Ammon's horn (tissue), 1 donor: ENCODE measurements at places on chromosomes 1 and 21.

DNA sequence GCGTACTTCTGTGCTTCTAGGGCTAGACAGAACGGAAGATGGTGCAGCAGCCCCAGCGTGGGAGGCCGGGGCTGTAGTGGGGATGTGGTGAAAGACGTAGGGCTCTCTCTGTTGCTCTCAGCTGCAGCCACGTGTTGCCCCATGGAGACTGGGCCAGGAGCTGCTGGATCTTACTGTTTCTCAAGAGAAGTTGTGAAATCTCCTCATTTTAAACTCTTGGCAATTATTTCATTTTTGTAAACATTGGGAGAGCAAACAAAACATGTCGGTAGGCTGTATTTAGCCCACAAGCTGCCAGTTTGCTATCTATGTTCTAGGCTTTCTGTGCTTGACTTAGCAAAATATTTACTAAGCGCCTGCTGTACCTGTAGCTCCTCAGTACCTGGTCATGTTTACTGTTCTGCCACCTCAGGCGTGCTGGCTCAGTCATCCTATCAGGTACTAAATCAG, 15.9 kb upstream of the ELOA start:
- DNase-seq: peak; percentile 72

GRCh38 chr1:72891976-72892375, 609.6 kb upstream of the NEGR1 start:
- no peak for DNase-seq

GRCh38 chr1:147494998-147495580, 46.2 kb upstream of the BCL9 start:
- peak; percentile 90 for DNase-seq

GRCh38 chr1:68132426-68133130, 82.2 kb upstream of the DIRAS3 start:
- no peak for DNase-seq

DNA sequence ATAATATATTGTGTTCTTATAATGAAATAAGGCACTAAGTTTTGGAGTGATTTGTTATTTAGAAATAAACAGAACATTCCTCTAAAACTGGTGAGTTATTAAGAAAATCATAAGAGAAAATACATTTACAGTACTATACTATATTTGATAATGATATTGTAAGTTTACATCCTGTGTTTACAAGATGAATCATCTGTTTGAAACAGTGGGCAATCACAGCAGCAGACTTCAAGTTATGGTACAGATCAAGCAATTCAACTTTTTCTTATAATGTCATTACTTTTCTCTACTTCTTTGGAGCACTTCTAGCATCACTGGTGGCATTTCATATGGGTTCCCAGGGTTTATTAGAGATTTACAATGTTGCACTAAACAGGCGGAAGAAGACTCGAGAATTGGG, 86.5 kb upstream of the BRINP3 start:
- DNase-seq: no peak

DNA sequence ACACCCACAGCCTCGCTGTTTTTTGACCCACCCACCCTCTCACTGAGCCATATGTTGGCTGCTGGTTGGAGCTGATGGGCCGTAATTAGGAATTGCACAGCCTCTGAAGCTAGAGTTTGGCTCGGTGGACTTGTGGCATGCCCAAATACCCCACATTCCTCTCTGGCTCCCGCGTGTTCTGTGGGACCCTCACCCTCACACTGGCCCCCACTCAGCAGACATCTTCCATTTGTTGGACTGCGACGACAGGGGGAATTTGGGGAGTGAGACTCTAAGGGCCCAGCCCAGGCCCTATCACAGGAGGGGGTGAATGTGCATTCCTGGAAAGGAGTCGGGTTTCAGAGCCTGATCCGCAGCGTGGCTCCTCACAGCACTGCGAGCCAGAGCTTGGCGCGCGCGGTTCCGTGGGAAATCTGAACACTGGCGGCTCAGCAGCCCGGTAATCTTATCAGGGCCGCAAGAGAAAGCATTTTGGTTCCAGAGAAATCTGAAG, 5.2 kb downstream of the RCSD1 start:
- DNase-seq: peak; percentile 39

- DNase-seq: peak; percentile 85
Observed at GRCh38 chr21:42145569-42146272, 73.2 kb upstream of the ABCG1 start.

GRCh38 chr1:16173447-16174260, 17.8 kb upstream of the EPHA2 start:
- DNase-seq: no peak

DNA sequence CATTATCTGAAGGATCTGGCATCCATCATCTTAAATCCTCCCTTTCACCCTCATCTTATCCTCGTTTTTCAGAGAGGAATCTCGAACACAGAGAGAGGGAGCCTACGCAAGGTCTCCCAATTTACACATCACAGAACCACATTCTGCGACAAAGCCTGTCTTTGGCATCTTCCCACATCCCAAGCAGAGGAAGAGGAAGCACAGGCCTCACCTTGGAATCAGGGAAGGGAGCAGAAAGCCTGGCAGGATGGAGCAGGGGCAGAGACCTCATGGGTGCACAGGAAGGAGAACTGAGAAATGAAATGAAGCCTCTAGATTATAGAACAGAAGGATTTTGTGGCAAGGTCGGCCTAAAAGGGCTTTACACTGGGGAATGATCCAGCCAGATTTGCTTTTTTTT, 5.8 kb downstream of the ABCB10 start:
- DNase-seq: no peak

GRCh38 chr1:232456714-232457113, 173.2 kb downstream of the SIPA1L2 start:
- no peak for DNase-seq

DNA sequence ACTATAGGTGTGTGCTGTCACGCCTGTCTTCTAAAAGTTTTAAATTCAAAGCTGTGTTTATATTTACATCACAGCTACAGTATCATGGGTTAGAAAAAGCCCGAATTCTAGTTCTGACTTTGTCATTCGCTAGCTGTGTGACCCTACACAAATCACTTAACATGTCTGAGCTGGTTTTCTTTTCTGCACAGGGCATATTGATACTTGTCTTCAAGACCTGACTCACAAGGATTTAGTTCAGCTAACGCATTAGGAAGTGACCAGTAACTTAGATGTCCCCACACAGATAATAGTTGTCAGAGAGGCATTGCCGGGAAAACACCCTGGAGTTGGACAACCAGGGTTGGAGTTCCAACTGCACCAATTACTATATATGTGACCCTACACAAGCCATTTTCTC, 25.9 kb downstream of the GIPC2 start:
- DNase-seq: no peak

- no peak for DNase-seq
Observed at GRCh38 chr1:56002231-56002630, 577.1 kb downstream of the PLPP3 start.

GRCh38 chr1:215992620-215993019, 425.5 kb downstream of the KCTD3 start:
- DNase-seq: peak; percentile 41

DNA sequence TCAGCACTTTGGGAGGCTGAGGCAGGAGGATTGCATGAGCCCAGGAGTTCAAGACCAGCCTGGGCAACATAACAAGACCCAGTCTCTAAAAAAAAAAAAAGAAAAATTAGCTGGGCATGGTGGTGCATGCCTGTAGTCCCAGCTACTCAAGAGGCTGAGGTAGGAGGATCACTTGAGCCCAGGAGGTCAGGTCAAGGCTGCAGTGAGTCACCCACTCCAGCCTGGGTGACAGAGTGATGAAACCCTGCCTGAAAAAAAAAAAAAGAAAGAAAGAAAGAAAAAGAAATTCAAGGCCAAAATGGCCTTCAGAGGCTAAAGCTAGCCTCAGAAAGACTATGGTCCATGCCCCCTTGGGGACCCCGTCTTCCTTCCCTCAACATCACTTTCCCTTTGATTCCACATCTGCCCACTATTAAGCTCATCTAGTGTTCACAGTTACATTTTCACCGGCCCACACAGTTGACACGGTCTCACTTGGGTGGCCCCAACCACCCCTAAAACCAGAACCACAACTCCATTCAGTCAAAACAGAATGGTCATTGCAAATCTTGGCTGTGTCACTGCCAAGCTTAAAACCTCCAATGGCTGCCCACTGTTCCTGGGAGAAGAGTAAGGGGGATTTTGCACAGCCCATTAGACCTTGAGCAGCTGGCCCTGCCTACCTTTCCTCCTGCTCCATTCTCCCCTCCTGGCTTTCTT, 2.1 kb upstream of the CAPN8 start:
- no peak for DNase-seq

- DNase-seq: no peak
Observed at GRCh38 chr1:99239690-99240089, 24.6 kb upstream of the PLPPR4 start.

DNA sequence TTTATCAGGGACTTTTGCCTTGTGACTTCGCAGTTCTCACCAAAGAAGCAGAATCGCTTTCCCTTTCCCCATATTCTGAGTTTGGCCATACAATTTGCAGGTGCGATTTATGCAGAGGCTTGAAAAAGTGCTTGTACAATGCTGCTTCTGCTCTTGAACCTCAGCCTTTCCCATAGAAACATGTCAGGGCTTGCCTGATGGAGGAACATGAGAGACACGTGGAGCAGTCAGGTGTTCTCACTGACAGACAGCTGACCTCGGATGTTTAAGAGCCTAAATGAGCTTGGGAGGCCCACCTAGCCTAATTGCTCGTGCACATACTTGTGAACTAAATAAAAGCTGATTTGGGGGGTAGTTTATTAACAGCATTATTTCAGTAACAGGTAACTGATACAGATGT, 290.0 kb downstream of the S1PR1 start:
- no peak for DNase-seq

- DNase-seq: no peak
Observed at GRCh38 chr1:34125721-34126380, 39.2 kb downstream of the CSMD2 start.

- no peak for DNase-seq
Observed at GRCh38 chr1:199945591-199945990, 81.9 kb upstream of the NR5A2 start.

GRCh38 chr1:111412839-111413238, 14.7 kb downstream of the OVGP1 start:
- no peak for DNase-seq

GRCh38 chr21:30044447-30045064, 104.8 kb upstream of the GRIK1 start:
- peak; percentile 4 for DNase-seq

DNA sequence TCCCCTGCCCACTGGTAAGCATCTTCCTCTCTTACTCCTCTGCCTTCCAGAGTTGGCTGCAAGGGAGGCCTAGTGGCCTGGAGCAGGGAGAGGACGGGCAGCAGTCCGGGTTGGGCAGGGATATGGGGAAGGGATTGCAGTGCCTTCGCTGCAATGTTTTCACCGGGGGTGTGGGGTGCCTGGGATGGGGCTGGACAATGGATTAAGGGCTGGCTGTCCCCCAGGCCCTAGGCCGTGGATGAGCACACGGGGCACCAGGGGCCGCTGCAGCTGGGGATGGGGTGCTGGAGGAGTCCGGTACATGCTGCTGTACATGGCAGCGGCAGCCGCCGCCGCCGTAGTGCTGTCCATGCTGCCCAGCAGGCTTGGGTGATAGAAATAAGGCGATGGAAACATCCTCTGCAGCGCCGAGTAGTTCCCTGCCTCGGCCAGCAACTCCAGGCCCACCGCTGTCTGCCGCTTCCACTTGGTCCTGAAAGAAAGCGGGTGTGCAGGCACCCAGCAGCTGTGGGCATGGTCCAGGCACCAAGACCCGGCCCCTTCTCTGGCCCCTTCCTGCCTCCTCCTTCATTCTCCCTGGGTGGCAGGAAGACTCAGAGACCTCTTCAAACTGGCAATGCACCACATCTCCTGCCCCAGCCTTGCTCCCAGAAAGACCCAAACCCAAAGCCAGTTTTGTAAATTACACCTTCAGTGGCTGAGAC, 4.8 kb downstream of the BARHL2 start:
- DNase-seq: no peak

DNA sequence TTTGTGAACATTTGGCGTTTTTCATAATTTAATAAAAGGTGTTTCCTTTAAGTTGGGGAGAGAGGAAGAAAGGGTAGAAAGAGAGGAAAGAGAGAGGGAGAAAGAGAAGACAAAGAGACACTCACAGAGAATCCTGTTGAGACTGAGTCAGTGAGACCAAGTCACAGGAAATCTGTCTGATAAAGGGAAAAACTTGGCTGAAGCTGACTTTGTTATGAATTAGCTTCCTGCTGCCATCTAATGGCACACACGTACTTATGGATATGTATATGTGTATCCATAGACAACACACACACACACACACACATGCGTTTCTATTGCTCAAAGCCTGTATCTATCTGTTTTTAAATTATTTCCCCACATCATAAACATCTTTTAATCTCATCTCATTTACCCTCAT, 42.5 kb upstream of the DISC1 start:
- peak; percentile 35 for DNase-seq

DNA sequence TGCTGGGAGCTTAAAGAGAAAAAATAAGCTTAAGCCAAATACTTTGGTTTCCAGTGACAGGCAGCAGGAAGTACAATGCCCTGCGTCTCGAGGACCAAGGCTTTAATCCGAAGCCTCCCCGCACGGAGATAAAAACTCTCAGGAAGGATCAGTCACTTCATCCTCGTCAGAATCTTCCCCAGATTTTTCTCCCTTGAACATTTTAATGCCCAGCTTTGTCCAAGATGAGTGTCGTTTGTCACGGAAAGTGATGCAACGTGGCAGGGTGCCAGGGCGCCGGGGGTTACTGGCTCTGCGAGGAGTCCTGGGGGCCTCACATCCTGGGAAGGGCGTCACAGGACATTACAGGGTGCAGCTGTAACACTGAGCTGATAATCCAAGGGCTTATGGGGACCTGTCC, 25.2 kb upstream of the PCBP3 start:
- DNase-seq: no peak

DNA sequence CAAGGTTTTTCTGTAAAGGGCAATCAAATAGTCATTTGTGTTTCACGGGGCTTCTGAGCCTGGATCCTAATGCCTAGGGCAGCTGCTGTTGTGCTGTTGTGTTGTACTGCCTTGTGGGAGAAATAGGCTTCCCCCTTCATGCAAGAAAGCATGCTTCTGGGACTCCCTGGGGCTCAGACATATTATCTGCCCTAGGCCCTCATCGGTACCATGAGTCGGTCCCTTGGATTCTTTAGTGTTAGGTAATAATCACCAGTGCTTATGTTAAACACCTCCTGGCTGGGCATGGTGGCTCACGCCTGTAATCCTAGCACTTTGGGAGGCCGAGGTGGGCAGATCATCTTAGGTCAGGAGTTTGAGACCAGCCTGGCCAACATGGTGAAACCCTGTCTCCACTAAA, 245.9 kb downstream of the TNR start:
- DNase-seq: no peak

GRCh38 chr1:27719286-27720251, 6.2 kb upstream of the FAM76A start:
- no peak for DNase-seq
